Activated CD4-positive, alpha-beta T cell treated with anti-CD3 and anti-CD28 coated beads for 4 hours (primary cell): ENCODE measurements at places on chromosomes 4 and X.

- no peak for DNase-seq
Measured at GRCh38 chrX:140920416-140920815, 82.0 kb upstream of the SPANXB1 start.

GRCh38 chr4:145618210-145618931 lies 814 bp upstream of the MMAA start:
- peak; percentile 22 for DNase-seq

DNA sequence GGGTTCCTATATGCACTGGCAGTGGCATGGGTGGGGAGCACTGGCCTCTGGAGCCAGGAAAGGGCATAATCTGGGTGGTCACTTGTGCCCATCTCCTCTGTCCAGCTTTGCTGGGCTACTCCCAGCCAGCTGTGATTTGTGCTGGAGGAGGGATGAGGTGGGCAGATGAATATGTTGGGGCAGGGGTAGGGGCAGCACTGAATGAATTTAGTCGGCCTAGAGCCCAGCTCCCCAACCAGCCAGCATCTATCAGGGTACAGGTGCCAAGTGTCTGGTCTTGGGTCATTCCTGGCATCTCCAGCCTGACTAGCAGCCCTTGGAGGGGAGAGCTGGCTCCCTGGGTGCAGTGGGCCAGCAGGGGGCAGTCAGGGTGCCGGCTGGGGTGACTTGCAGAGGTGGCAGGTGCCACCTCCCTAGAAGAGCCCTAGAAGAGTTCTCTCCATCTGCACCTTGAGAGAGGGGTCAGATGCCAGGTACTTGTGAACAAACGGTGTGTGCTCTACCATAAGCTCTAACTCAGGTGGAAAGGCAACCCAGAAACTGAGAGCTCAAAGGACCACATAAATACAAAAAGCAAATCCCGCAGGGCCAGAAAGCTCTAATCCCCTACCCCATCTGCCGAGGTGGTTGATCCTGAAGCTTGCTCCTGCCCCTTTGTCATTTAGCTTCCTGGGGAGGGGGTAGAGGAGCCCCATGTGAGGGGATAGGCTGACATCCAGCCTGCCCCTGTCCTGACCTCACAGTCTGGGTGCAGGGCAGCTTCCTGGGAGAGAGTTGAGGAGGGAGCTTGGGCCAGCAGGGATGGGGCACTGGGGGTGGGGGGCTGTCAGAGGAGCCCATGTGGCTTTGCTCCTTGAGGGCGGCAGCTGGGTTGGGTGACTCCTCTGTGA lies 2.2 kb downstream of the SORCS2 start:
- DNase-seq = no peak

DNA sequence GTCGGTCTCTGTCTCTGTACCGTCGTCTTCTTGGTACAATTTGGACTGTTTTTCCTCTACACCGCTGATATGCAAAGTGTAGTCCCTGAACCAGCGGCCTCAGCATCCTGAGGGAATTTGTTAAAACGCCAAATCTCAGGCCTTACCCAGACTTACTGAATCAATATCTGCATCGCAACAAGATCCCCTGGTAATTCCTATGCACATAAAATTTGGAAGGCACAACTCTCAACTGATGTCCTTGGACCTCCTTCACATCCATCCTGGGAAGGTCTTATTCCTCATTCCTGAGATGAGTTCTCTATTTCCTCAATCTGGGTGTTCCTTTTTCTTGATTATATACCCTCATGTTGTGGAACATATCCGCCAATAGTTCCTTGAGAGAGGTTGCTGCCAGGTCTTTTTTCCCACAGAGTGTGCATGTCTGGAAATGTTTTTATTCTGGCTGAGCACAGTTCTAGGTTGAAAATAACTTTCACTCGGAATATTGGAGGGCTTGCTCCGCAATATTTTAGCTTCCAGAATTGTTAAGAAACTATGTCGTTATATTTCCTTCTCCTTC lies 738 bp upstream of the HPF1 start:
- no peak for DNase-seq

- DNase-seq = no peak
Measured at GRCh38 chrX:76454456-76454927, 27.0 kb downstream of the MAGEE1 start.

- no peak for DNase-seq
Measured at GRCh38 chr4:24141836-24142235, 252.0 kb upstream of the PPARGC1A start.

GRCh38 chrX:4674028-4674782 lies 960.8 kb upstream of the PRKX start:
- no peak for DNase-seq

- no peak for DNase-seq
Measured at GRCh38 chr4:87857789-87858188, 25.0 kb downstream of the MEPE start.

DNA sequence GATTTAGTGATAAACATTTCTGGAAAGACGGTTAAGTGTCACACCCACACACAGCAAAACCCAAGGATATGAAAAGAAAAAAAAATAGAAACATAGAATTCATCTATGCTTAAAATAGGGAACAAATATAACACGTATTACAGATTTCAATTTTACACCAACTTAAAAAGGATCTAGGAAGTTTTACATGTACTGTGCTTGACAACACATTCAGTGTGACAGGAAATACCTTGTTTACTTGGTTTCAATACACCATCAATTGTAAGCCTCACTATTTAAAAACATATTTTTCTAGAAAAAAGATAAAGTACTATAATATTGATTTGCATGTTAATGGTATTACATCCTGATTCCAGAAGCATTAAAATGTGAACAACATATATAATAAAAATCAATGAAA lies 77.0 kb upstream of the SPRY1 start:
- DNase-seq = no peak

DNA sequence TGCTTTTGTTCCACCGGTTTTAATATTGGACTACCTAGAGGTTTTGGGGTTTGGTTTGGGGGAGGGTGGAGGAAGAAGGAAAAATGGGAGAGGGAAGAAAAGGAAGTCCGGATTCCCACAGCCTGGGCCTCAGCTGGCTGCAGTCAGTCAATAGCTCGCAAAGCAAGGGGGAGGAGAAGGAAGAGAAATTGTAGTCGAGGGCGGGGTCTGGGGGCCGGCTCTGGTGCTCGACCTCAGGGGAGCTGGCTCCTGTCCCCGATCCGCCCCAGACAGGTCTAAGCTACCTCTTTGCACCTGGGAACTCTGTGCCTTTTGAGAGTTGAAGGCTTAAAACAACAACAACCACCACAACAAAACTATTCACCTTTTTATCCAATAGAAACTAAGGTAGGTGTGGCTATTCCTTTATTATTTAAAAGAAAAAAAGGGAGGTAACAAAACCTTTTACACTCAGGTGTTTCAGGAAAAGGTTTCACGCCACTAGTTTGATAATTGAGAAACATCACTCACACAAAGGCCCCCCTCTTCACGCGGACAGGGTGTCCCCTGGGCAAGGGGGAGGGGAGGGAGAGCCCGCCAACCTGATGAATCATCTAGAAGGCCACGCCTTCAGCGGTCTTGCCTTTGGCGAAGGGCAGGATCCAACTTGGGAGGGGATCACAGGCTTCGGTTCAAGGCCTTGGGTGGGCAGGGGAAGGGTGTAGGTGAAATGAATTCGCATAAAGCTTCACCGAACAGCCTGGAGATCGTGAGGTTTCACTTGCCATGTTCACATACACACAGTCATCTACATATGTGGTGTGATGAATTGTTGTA lies 1.6 kb upstream of the LNX1 start:
- DNase-seq = no peak

DNA sequence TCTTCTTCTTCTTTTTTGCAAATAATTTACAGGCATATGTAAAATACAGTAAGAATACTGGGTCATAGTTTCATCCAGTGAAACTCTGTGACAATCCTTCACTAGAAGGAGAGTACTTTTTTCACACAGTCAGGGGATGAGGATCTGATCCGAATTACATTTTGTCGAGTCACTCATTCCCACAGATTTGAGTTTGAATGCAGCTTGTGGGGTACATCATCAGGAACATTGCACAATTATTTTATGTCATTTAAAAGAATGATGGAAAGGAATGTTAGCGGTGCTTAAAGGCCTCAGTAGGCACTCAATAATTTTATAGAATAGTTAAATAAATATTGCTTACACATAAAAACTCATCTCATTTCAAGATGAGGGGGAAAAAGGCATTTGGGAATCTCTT lies 88.6 kb downstream of the CHRNA9 start:
- DNase-seq = no peak

DNA sequence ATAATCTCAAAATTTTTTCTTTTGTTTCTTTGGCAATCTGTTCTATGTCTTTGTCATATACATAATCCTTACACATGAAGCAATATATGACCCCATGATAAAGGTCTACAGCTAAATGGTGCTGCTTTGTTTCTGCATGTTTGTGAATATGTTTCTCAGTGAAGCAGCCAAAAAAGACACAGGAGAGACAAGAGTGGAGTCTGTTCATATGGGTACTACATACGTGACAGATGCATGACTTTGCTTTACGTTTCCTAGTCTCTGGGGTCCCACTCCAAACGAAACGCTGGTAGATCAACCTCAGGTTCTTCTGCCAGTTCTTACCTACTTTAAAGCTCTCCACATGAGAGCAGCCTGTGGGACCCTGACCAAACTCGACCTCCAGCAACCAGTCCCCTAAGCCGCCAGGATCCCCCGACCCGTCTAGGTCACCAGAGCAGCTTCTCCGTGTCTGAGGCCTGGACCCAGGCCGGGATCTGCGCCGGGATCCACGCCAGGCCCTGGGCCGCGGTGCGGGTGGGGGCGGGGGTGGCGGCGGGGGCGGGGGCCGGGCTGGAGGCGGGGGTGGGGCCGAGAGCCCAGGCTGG lies 1.5 kb downstream of the USP51 start:
- DNase-seq = no peak

DNA sequence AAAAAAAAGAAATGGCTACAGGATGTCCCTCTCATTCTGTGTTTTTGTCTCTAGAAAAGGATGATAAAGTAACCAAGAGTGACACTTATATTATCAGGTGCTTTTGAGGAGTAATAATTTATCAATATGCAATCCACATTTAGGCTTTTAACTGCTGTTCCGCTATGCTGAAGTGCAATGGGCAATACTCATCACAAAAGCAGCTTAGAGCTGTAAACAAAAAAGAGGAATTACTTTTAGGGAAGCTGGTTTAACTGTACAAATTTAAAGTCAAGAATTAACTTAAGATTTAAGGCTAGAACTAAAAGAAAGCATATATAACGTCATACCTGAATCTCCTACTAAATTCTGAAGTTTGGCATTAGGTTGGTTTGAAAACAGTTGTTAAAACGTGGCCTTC lies 93.5 kb upstream of the DDX3X start:
- DNase-seq = no peak

GRCh38 chr4:148540622-148541326 lies 98.6 kb upstream of the NR3C2 start:
- no peak for DNase-seq

- DNase-seq = no peak
Measured at GRCh38 chrX:57329008-57329407, 42.5 kb downstream of the FAAH2 start.

- DNase-seq = no peak
Measured at GRCh38 chr4:185837415-185838103, 25.6 kb upstream of the SORBS2 start.

- DNase-seq = no peak
Measured at GRCh38 chr4:169582203-169582602, 30.2 kb downstream of the NEK1 start.

- DNase-seq = no peak
Measured at GRCh38 chr4:42953321-42953720, 60.8 kb downstream of the GRXCR1 start.

DNA sequence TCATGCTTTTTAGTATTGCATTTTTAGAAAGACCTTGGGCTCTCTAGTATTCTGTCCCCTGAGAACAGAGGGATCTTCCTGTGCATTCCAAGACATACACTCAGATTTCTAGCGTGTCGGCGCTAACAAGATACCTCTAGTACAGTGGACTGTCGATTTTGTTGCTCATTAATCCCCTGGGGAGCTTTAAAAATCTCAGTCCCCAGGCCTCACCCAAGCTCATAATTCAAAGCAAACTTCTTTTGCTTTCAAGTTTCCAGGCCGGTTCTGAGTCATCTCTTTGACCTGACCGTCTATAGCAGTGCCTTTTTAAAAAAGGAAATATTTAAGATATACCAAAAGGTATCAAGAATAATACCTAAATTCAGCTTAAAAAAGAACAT lies 137.0 kb downstream of the AMMECR1 start:
- no peak for DNase-seq

- DNase-seq = no peak
Measured at GRCh38 chr4:12244973-12245372, 816.3 kb upstream of the HS3ST1 start.

GRCh38 chr4:72895408-72895807 lies 174.1 kb downstream of the COX18 start:
- DNase-seq = no peak

DNA sequence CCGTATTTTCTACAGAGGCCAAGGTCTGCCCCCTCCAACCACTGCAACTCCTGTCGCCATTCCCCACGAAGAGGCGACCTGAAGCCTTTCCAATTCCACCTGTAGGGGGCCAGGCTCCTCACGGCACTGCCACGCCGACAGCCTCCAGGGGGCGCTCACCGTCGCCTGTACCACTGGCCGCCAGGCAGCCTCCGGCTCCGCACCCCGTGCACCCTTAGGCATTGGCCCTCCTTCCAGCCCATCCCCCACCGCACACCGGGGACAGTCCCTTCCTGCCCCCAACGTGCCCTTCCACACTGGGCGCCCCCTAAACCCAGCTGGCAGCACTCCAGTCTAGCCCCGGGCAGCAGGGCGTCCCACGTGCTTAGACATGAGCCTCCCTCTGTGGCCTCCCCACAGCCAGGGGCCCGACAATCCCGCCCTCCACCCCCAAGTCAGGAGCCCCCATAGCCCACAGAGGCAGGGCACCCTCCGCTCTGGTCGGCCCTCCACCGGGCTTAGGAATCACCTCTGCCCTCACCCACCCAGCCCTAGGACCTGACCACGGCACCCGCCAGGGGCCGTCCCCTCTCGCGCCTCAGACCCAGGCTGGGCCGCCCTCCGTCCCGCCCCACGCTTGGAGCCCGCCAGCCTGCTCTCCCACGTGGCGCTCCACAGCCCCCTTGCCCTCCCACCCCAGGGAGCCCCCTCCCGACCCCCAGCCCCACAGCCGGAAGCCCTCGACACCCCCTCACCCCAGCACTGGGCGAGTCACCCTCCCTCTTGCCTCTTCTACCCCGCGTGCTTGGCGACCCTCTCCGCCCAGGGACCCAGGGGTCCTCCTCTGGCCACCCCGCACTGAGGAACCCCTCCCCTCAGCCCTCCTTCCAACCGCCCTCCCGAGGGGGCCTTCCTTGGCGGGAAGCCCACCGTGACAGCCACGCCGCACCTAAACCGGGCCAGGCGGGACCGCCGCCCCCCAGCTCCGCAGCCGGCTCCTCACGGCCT lies 711 bp downstream of the PNMA6E start:
- peak; percentile 37 for DNase-seq

DNA sequence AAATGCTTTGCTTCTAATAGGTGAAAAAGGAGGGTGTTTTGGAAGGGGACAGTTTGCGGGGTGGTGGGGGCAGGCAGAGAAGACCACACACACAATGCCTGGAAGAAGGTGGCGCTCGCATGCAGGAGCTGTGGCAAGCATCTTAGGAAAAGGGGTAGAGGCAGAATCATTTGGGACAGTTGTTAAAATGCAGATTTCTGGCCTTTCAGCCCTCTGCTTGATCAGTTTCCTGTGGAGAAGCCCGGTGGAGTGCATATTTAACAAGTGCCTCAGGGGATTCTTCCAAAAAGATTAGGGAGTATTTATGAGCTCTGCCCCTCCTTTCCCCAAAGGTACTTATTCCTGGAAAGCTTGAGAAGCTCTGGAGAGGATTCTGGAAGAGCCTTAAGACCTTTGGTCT lies 4.8 kb downstream of the NOCT start:
- no peak for DNase-seq
